NCI-H345 (cell line): ENCODE measurements at places on chromosomes 1 and 21.
A peak's percentile ranks its signal among the peaks of the same experiment; 100 is the strongest.

DNA sequence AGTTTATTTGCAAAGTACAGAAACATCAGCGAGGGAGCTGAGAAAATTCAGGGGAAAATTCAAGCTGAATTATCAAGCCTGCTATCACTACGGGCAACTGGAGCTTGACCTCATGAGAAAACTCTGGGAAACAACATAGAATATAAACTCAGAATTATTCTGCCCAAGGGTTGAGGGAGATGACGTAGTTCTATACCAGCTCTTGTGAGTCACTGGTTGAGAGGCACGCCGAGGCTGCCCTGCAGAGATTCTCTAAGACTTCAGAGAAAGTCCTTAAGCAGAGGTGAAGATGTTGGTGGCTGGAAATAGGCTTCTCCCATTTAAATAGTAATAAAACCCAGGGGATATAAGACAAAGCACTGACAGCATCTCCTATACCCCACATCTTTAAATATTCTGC, 12.3 kb downstream of the SYDE2 start:
- DNase-seq = no peak

DNA sequence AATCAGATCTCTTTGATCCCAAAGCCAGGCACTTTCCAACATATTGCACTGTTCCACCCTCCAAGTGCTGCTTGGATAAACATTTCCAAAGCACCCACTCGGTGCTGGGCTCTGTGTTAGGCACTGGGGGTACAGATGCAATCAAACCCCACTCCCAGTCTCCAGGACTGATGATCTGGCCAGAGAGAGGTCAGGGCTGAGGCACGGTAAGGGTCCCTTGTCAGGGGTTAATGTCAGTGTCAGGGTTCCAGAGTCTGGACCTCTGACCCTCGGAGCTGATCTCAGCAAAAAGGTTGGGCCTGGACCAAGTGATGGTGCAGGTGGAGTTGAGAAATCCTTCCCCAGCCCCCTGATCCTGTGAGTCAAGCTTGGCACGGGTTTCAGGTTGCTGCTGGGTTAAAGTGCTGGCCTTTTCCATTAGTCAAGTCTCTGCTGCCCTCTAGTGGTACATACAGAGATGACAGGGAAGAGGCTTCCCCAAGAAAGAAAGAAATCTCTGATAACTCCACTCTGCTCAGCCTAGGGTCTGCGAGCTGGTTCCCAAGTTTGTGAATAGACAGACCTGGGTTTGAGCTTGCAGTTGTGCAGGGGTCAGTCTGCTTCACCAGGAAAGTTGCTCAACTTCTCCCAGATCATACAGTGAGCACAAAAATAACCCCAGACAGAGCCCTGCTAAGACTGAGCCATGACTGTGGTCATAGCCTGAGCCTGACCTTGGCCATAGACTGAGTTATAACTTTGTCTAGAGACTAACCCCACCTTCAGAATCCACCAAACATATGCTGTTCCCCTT, 74.6 kb downstream of the DMRTA2 start:
- peak; percentile 88 for DNase-seq

- no peak for DNase-seq
These were observed 39.2 kb downstream of the CAMK2N1 start for GRCh38 chr1:20446796-20447195.

- no peak for DNase-seq
These were observed 16.9 kb downstream of the ATG4C start for GRCh38 chr1:62800825-62801306.

DNA sequence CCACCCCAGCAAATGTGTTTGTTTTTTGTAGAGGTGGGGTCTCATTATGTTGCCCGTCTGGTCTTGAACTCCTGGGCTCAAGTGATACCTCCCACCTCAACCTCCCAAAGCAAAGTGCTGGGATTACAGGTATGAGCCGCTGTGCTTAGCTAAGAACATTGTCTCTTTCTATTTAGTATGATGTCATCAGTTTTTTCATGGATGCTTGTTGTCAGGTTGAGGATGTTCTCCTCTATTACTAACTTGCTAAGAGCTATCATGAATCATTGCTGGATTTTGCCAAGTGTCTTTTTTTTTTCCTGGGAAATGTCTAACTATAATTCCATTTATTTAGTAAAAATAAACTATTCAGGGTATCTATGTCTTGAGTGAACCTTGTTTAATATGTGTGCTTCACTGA, 19.0 kb upstream of the MPC2 start:
- no peak for DNase-seq

DNA sequence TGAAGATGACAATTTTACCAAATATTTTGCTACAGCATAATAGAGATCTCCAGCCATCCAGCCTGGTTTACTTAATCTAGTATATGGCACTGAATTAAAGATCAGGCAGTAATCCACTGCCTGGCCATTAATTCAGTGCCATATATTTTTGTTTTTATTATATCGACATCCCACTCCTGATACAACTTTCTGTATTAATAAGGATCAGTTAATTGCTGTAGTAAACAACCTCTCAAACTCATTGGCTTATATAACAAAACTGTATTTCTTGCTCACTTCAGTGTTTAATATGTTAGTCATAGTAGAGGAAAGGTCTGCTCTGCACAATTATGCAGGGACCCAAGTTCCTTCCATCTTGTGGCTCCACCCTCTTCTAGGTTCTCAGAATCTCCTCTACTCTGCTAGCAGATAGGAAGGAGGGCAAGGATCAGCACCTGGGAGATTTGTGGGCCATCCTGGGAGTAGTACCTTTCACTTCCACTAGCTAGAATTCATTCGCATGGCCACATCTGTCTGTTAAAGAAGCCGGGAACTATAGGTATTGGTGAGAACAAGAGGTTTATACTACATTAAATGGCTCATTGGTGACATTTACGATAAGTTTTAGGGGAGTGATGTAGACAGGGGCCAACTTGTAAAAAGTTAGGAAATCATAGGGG, 3.6 kb upstream of the ZDHHC18 start:
- DNase-seq = no peak

DNA sequence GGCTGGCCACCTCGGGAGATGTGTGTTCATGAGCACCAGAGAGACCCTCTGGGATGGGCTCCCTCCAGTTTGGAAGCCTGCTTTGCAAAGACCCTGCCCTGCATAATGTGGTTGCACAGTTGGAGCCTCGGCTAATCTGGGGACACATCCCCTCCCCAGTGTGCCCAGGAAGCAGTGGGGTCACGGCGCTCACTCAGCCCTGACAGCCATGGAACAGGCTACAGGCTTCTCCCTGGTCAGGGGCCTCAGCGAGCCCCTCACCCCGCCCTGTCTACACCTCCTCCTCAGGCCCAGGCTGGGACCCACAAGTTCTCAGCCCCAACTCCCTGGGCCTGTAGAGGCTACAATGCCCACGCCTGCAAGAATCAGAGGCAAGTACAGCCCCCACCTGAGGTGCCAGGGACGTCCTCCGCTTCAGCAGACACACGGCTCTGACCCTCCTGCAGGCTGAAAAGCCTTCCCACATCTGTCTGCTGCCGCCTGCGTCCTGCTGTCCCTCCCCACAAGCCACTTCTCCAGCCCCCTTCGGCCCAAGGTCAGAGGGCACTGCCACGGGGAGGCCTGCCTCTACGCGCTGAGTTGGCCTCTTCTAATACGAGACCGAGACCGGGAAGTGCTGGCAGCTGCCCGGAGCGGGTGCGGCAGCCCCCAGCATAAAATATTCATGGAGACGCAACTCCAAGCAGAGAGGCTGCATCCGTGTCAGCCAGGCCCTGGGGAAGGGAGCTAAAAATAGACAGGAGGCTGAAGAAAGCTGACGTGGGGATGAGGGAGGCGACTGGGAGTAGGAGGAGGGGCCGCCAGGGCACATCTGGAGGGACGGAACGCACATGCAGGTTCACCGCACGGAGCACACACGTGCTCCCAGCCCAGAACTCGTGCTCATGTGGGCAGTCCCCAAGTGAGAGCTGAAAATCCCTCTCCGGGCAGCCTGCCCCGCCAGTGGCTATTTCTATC, 15.2 kb upstream of the GPR153 start:
- no peak for DNase-seq

GRCh38 chr1:228176024-228176395, 10.4 kb downstream of the IBA57 start:
- DNase-seq = no peak

GRCh38 chr1:42674682-42675081, 7.5 kb upstream of the YBX1 start:
- no peak for DNase-seq

DNA sequence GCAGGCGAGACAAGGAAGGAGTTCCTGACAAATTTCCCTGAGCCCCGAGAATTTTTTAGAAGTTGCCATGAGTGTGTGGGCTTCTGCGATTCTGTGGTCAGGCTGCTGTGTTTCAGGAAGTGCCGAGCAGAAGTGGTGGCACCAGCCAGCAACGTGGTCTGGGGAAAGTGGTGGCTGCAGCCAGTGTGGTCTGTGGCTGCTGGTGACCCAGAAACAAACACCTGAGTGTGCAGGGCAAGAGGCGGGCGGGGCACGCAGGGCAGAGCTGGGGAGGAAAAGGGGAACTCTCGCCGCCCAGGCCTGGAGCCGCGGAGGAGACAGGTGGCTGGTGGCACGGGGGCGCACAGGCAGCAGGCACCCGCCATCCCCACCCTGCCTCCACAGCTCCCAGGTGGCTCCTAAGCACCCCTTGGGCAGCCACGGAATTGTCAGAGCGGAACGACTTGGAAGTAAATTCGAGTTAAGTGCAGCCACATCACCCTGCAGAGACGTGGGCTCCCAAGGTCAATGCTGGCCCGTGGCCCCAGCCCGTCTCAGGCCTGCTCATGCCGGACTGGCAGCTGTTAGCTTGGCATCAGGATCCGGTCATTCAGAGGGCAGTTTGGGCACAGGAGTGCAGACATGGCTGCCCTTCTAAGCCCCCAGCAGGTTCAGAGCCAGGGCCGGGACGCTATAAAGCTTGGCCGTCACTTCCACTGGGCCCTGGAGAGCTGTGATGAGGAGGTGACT, 25.1 kb downstream of the PRDM16 start:
- DNase-seq = no peak

GRCh38 chr1:205256951-205257625, 29.3 kb downstream of the TMCC2 start:
- no peak for DNase-seq

DNA sequence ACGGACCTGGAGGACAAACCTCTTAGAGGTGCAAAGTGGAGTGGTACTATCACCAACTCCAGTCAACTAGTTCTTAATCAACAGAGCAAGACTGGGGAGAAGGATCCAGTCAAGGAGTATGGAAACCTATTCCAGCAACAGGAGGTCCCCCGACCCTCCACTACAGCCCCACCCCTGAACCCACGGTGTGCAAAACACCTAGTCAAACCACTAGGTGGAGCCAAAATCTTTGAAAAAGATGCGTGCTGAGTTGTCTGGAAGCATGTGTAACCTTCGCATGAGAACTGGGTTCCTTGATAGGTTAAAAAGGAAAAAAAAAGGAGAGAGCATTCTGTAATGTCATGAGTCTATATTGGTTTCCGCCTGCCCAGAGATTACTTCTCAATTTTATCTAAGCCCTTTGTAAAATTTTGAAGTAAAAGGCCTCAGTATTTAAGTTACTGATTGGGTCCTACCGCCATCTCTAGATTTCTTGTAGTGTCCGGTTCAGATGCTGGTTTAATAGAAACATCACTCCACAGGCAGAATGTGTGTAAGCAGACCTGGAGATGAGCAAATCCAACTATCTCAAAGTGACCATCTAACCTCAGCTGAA, 81.9 kb upstream of the HAO2 start:
- peak; percentile 57 for DNase-seq

DNA sequence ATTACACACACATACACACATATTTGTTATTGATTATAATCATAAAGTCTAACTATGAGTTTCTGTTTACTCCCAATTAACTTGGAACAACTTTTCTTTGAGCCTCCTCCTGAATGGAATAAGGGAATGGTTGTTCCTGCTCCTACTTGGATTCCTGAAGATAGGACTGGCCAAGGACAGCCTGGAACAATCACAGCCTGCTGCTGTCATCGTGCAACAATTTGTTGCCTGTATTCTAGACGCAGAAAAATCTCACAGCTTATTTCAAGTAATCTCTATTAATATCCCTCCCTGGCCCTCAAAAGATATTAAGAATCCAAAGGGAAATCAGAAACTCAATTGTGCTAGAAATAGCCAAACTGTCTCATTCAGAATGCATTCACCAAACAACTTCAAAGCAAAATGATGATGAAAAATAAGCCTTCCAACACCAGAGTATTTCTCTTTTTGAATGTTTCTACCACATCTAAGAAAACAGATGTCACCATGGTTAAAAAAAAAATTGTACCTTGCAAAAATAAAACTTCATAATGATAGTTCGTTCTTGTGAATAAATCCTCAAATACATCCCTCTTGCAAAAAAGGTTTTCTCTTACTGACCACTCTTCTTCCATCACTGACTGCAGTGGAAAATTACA, 30.9 kb downstream of the RCAN1 start:
- DNase-seq = no peak

- no peak for DNase-seq
These were observed 360 bp downstream of the GJC2 start for GRCh38 chr1:228150120-228150460.

- DNase-seq = peak; percentile 92
These were observed 575 bp downstream of the PCNT start for GRCh38 chr21:46324390-46325072.

DNA sequence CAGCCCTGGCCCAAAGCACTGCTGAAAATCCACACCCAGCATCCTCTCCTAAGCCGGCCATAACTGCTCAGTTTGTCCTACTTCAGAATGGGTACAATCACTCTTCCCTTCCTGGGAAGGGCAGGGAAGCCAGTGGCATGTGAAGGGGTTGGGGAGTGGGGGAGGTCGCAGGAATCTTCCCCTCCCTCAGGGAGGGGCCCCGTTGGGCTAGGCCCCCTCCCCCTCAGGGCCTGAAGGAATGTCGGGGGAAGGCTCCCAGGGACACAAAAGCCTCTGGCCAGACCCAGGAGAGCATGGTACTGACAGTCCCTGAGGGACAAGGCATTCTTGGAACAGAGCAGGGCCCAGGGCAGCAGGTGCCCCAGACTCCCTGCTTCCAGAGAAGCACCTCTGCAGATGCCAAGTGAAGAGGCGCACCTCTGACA, 1.2 kb downstream of the ELOVL1 start:
- no peak for DNase-seq

DNA sequence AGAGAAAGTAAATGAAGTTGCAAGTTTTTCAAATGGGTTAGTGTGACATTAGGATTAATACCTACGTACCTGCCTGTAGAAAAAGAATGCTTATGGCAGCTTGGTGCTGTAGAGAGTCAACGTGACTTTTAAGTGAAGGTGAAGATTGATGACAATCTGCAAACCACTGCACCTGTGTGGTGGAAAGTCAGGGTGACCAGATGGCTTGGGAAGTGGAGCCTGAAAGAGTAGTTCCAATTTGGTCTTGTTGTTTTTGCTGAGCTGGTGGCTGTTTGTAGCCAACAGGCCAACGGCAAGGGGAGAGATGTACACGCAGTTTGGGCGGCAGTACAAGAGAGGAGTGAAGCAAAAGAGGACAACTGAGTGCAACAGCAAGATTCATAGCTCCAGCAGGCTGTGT, 78.1 kb upstream of the JAK1 start:
- DNase-seq = no peak

DNA sequence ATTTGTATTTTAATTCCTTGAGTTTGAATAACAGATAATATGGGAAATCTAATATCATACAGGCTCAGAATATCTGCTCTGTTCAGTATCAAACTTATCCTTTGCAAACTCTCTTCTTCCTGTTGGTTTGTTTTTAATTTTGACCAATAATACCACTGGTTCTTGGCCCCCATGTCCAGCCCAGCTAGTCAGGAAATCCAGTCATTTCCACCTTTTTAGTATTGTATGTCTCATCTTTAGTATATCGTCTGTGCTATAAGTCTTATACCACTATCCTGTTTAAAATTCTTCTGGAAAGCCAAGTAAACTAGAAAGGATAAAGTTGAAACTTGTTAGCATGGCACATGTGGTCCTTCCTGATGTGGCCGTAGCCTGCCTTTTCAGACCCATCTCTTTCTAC, 10.7 kb downstream of the SCCPDH start:
- DNase-seq = no peak
